Cardiac muscle cell (in vitro differentiated cells and primary cell): ENCODE measurements at places on chromosomes 12 and 14. TPM values are rescaled to one million over a fixed set of nuclear protein-coding genes. Genes with fewer than 3 reads are reported as not detected.

Gene CMA1
- not detected in 2 replicates for polyA plus RNA-seq

Gene MPHOSPH9
- 18.1 and 42.8 TPM in 2 replicates for polyA plus RNA-seq

Gene SOCS2
- polyA plus RNA-seq, result 19.7 and 20.4 TPM in 2 replicates

Gene AHNAK2
- 17.8 and 18.8 TPM in 2 replicates for polyA plus RNA-seq

Gene GPD1
- polyA plus RNA-seq, result 2.5 and 4.3 TPM in 2 replicates

Gene CCND2
- 91.5 and 94.4 TPM in 2 replicates for polyA plus RNA-seq

Gene OR6C6
- not detected in 2 replicates for polyA plus RNA-seq

Gene NDUFA12
- polyA plus RNA-seq, result 247 and 321 TPM in 2 replicates

Gene GALNT6
- polyA plus RNA-seq, result 4.3 and 5.2 TPM in 2 replicates

Gene TAS2R13
- polyA plus RNA-seq, result not detected in 2 replicates

Gene FERMT2
- polyA plus RNA-seq, result 68.8 and 75.2 TPM in 2 replicates

Gene TMCC3
- 0.79 and 1.0 TPM in 2 replicates for polyA plus RNA-seq

Gene KRT78
- not detected in 2 replicates for polyA plus RNA-seq

Gene PDE3A
- 1.3 and 1.8 TPM in 2 replicates for polyA plus RNA-seq

Gene SMARCD1
- 40.7 and 45.1 TPM in 2 replicates for polyA plus RNA-seq

Gene SERPINA1
- 2.6 TPM in 1 of 2 replicates, not detected in the other for polyA plus RNA-seq

Gene FOXN3
- polyA plus RNA-seq, result 43.8 and 64.2 TPM in 2 replicates

Gene RD3L
- polyA plus RNA-seq, result 0.46 and 0.49 TPM in 2 replicates

Gene SIX1
- 0.06 and 0.46 TPM in 2 replicates for polyA plus RNA-seq
